ENCODE measurements at places on chromosomes 5 and 9. TPM values are rescaled to one million over a fixed set of nuclear protein-coding genes. Genes with fewer than 3 reads are reported as not detected.

Gene FAM170A
- not detected for total RNA-seq

Gene ANKRD18B
- 0.94 TPM for total RNA-seq

Gene TOPORS
- 32.9 TPM for total RNA-seq

Gene RAB3C
- not detected for total RNA-seq

Gene ADRB2
- total RNA-seq: 3.2 TPM

Gene PCDHB16
- 0.09 TPM for total RNA-seq

Gene FAXDC2
- 3.0 TPM for total RNA-seq

Gene IFNA2
- total RNA-seq: not detected

Gene GCNT4
- total RNA-seq: 0.56 TPM

Gene SURF6
- 10.6 TPM for total RNA-seq

Gene NUTM2F
- not detected for total RNA-seq

Gene NPM1
- 1,513 TPM for total RNA-seq

Gene AQP3
- 0.19 TPM for total RNA-seq

Gene NXNL2
- total RNA-seq: not detected

Gene OR1J4
- total RNA-seq: not detected

Gene IFNB1
- not detected for total RNA-seq

Gene FBN2
- total RNA-seq: 9.8 TPM

Gene CPEB4
- total RNA-seq: 14.0 TPM

Gene LCN1
- 0.66 TPM for total RNA-seq

Gene LRRC70
- total RNA-seq: 18.0 TPM

Gene BSPRY
- not detected for total RNA-seq

Gene PCDHGA4
- total RNA-seq: 5.0 TPM

Gene CRHBP
- under 0.01 TPM for total RNA-seq

Gene RANBP17
- 12.4 TPM for total RNA-seq

Gene SLC34A3
- not detected for total RNA-seq

Gene PPP2R2B
- not detected for total RNA-seq

Gene CER1
- total RNA-seq: not detected

Gene CXCL14
- not detected for total RNA-seq

Gene PTGES
- total RNA-seq: 0.09 TPM

Gene OBP2B
- not detected for total RNA-seq

Gene GRM6
- not detected for total RNA-seq

Data from endothelial cell of coronary artery (primary cell).